Skin of body (tissue), 3 donors: ENCODE measurements at places on chromosomes 11 and 22. TPM values are rescaled to one million over a fixed set of nuclear protein-coding genes. Genes with fewer than 3 reads are reported as not detected.

The AHNAK gene
- 567 TPM for total RNA-seq

The TBX10 gene
- not detected for total RNA-seq

The GAB4 gene
- not detected for total RNA-seq

The MPPED2 gene
- 9.0 TPM for total RNA-seq

The NXPE4 gene
- not detected for total RNA-seq

The UEVLD gene
- 18.8 TPM for total RNA-seq

The KREMEN1 gene
- total RNA-seq: 30.4 TPM

The TRIM64C gene
- not detected for total RNA-seq

The TXNRD2 gene
- total RNA-seq: 12.2 TPM
